ENCODE measurements at places on chromosomes 7 and 10.

DNA sequence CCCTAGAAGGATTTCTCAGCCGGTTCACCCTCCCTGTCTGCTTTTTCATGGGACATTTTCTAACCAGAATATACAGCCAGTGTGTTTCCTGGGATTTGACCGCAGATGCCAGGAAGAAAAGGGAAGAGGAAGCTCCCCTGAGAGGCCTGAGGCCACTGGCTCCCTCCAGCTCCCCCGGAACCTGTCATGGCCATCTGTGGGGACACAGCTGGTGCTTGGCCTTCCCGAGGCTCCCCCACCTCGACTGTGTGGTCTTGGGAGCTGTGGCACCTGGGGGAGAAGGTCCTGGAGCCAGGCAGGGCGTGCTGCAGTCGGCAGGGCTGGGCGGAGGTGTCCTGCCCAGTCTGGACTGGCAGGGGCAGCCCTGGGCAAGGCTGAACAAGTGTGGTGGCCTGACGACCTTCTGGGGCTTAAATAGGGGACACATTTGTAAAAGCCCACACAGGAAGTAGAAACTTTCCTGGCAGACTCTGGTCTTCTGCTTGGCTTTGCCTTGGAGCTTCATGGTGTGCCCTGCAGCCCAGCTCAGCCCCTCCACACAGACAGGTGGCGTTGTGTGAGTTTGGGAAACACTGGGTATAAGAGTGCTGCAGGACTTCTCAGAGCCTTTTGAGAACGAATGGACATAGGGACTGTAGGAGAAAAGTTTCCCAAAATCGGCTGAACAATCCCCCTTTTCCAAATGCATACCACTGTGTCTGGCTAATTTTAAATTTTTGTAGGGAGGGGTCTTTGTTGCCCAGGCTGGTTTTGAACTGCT, 6.8 kb downstream of the BRI3 start:
- no peak for DNase-seq

DNA sequence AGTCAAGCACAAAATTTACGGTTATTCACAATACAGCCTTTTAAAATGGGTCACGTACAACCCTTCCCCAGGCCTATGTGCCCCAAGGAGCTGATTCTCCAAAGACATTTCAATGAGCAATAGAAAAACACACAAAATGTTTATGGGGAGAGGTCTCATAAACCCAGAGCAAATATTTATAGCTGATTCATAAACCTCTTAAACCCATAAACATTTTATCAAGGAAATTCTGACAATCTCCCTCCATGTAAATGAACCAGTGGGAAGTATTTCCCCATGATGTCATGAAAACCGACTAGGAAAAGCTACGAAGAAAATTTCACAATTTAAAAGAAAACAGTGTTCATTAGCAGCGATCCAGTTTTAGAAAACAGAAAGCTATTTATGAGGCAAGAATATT, 36.0 kb downstream of the SFMBT2 start:
- no peak for DNase-seq

GRCh38 chr7:1912593-1913465, 242.8 kb downstream of the ELFN1 start:
- DNase-seq: no peak

- DNase-seq: no peak
Observed at GRCh38 chr10:3330663-3331062, 158.1 kb upstream of the PITRM1 start.

- no peak for DNase-seq
Observed at GRCh38 chr10:130809181-130809580, 502.3 kb downstream of the TCERG1L start.
